ENCODE measurements at places on chromosomes 12 and 14.

GRCh38 chr12:124767066-124767821 is 96.4 kb downstream of the SCARB1 start:
- peak; percentile 73 for DNase-seq

DNA sequence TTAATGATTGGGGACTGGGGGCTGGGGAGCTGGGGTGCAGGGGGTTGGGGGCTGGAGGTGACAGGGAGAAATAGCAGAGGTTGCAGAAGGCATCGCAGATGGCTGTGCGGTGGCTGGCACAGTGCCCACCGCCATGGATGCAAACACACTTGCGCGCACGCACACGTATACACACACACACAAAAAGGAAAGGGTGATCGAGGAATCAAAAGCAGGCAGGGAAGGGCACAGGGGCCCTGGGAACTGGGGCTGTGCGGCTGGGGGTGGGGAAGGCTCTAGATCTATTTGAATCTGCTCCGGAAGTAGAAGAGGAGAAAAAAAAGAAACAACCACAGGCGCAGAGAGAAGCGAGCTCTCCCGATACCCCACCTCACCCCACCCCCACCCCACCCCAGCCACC is 39.4 kb downstream of the ZFHX2 start:
- no peak for DNase-seq

- no peak for DNase-seq
These were observed 158.0 kb upstream of the AMIGO2 start for GRCh38 chr12:47237751-47238211.

- DNase-seq, result no peak
These were observed 60.4 kb downstream of the NIN start for GRCh38 chr14:50770586-50770985.

DNA sequence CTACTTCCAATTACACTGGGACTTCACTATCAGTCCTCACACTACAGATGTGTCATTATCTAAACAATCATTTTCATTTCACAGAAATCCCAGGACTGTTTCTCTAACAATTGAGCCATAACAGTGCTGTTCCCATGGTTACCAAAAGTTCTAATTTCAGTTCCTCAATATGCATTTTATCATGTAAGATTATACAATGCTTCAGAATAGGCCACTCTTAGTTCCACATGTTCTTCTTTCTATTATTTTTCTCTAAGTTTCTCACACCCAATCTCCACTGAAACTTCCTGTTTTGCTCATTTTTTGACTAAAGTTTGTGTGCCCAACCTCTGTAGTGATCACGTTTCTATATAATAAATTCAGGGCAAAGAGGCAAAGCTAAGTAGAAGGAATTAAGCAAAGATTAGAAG is 185.8 kb downstream of the DUSP6 start:
- no peak for DNase-seq

- DNase-seq, result no peak
These were observed 193.6 kb upstream of the NUDT4 start for GRCh38 chr12:93183940-93184671.

DNA sequence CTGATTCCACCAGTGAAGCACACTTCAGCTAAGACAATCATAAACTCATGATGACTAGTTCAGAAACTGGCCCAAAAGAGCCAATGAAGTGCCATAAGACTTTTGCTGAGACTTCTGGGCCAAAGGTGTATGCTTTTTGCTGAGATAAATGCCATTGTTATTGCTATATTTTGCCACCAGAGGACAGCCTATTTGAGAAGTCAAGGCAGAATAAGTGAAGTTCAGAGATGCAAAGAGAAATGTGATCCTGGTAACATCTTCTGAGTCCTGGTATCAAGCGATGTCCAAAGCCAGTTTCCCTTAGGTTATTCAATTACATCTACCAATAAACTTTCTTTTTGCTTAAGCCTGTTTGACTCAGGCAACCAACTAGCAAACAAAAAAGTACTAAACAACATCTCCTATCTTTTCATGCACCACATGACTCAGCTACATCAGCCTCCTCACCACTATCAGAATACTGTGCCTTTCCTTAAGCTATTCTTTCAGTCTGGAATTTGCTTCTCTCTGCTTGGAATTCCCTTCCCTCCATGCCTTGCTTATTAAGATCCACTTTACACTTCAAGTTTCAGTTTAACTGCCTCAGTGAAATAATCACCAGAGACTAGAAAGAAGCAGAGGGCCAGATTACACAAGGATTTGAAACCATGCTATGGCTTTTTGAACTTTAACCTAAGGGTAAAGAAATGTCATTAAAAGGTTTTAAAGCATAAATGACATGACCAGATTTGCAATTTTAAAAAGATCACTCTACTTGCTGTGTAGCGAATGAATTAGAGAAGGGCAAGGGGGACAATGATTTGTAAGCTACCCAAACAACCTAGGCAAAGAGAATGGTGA is 14.0 kb downstream of the CRY1 start:
- no peak for DNase-seq

- peak; percentile 55 for DNase-seq
These were observed 473.1 kb downstream of the TMEM121 start for GRCh38 chr14:105999361-106000028.

DNA sequence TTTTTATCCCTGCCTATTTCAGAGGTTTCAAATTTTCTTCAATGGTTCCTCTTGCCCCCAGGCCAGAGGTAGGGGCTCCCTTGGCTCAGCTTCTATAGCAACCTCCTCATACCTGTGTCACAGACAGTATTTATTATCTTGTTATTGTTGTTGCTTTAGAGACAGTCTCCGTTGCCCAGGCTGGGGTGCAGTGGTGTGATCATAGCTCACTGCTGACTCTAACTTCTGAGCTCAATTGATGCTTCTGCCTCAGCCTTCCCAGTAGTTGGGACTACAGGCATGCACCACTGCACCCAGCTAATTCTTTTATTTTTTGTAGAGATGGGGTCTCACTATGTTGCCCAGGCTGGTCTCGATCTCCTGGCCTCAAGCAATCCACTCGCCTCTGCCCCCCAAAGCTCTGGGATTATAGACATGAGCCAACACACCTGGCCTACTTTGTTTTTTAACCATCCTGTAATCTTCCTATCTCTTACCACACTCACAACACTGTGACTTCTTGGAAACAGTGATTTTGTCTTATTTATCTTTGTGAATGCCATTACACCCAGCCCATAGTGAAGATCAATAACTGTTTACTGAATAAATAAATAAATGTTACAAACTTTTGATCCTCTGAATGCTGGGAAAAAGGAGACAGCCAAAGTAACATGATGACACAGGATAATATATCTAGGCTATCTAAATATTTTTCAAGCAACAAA is 95.9 kb downstream of the PHLDA1 start:
- DNase-seq, result no peak

- no peak for DNase-seq
These were observed 28.8 kb upstream of the PTGDR start for GRCh38 chr14:52238682-52239081.

GRCh38 chr12:118058227-118058626 is 2.8 kb downstream of the WSB2 start:
- DNase-seq, result no peak

GRCh38 chr12:11875414-11875935 is 195.3 kb upstream of the BCL2L14 start:
- DNase-seq, result no peak

DNA sequence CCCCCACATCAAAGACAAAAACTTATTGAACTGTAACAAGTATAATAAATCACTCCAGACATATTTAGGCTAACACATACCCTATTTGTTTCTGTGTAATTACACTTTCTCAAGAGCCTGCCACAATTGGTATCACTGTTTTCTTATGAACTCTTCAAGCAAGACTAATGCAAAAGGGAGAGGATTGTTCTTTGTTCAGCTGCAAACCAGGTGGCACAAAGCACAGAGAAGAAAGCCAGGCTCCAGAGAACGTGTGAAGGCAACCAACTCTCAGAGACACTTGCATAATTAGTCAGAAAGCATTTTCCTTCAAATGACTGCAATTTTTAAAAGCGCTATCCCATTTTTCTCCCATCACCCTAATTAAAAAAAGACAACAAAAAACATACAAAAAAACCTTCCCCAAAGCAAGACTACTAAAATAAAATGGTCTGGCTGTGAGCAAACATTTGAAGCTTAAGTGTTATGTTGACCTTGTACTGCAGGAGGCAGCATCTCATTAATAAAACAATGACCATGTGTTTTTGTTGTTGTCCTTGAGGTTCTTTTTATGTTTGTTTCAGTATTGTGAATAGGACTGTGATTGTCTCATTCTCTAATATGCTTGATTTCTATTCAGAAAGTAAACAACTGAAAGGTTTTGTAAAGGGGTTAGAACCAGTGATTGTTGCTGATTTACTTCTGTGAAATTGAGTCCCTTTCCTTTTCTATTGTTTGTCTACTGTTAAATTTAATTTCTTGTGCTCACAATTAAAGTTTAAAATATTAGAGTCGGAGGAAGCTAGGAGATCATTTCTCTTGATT is 452.7 kb upstream of the PDE3A start:
- no peak for DNase-seq

GRCh38 chr12:27971606-27972005 is 927 bp downstream of the PTHLH start:
- DNase-seq, result no peak
